ENCODE measurements at places on chromosomes 2 and 18. TPM values are rescaled to one million over a fixed set of nuclear protein-coding genes. Genes with fewer than 3 reads are reported as not detected.

- peak; percentile 14 for DNase-seq
Measured at GRCh38 chr2:181546086-181546485, 88.9 kb downstream of the ITGA4 start.

GRCh38 chr18:10690035-10690329 is 164.2 kb downstream of the NAPG start:
- no peak for DNase-seq

NCKAP1 gene
- 127 TPM for total RNA-seq

AFF3 gene
- total RNA-seq: 9.1 TPM

DNA sequence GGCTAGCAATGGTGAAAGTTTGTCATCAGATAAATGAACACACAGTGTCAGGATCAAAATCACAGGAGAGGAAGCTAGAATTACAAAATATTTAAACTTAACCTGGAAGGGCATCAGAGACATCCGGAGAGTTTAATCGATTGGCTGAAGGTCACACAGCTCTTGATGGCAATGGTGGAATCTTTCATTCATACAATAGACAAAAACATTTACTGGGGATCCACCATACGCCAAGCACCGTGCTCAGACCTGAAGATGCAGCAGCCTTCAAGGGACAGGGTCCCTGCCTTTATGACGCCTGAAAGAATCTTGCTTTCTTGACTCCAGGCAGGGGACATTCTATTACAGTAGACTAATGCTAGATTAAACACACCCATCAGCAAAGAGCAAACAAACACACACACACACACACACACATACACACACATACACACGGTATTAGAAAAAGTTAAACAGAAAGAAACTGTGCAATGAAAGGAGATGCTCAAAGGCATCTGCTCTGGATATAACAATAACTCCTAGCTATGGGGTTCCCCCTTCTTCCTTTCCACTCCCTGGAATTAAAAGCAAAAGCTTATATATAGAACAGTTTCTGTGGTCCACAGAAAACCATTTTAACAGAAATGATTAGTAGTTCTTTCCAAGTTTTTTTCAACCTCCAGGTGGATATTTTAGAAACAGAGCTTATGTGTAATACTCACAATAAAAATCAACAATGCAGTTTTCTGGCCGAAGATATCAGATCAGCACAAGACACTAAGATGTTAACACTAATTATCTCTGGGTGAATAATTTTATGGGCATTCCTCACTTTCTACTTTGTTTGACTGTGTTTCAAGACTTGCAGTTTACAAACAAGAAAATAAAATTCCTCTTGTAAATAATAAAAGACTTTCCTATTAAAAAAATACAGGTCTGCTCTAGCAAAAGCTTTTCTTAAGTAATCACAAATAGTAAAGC is 151.7 kb downstream of the ANKRD44 start:
- peak; percentile 36 for DNase-seq

SERPINB3 gene
- not detected for total RNA-seq

GRCh38 chr2:100865816-100866460 is 46.0 kb downstream of the NPAS2 start:
- no peak for DNase-seq

RAPGEF4 gene
- total RNA-seq: 6.4 TPM

CNTNAP5 gene
- total RNA-seq: 31.7 TPM

GRCh38 chr2:143480601-143481236 is 351.5 kb downstream of the ARHGAP15 start:
- no peak for DNase-seq

GRCh38 chr2:238596571-238597551 is 170.1 kb downstream of the ASB1 start:
- DNase-seq: peak; percentile 79

UGT1A7 gene
- total RNA-seq: 2.2 TPM

ALK gene
- 0.20 TPM for total RNA-seq

DNA sequence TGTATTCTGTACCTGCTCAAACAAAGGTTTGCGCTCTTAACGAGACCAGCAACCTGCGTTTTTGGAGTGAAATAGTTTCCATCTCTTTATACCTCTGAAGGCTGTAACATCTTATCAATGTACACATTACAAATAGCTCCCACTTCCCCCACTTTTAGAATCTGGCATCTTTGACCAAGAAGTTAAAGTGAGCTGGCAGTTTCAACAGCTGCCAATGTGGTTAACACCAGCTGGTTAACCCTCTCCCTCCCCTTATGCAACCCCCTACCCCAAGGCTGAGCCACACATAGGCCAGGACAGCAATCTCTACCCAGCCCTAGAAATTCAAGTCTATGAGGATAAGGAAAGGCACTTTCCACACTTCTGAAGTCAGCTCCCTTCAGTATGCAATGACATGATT is 2.2 kb upstream of the SERTAD2 start:
- DNase-seq: no peak

GRCh38 chr18:60664736-60665135 is 292.2 kb upstream of the MC4R start:
- no peak for DNase-seq

ELP2 gene
- 65.5 TPM for total RNA-seq

CAPN14 gene
- total RNA-seq: 0.14 TPM

- DNase-seq: no peak
Measured at GRCh38 chr2:236813766-236814165, 244.1 kb downstream of the ACKR3 start.

GRCh38 chr2:38155-38554 is 8.2 kb downstream of the FAM110C start:
- DNase-seq: peak; percentile 39

GRCh38 chr2:20672201-20672951 is 5.4 kb downstream of the GDF7 start:
- no peak for DNase-seq

GRCh38 chr2:227479865-227480475 is 8.0 kb downstream of the AGFG1 start:
- DNase-seq: no peak

DNA sequence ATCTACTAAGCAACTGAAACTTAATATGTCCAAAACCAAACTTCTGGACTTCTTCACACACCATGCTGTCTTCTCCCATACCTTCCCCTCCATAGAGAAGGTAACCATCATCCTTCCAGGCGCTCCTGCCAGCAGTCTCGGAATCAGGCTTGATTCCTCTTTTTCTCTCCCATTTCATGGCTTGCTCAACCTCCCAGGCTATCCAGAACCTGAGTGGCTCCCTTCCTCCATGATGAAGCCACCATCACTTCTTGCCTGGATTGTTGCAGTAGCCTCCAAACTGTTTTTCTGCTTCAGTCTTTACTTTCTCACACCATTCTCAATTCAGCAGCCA is 40.1 kb upstream of the NDUFV2 start:
- DNase-seq: no peak
